Hippocampal formation (tissue), 2 donors: ENCODE measurements at places on chromosomes 6 and 20.

- DNase-seq, result no peak
Observed at GRCh38 chr6:78594668-78595066, 272.7 kb upstream of the IRAK1BP1 start.

- no peak for DNase-seq
Observed at GRCh38 chr6:15926256-15926655, 202.6 kb upstream of the MYLIP start.

DNA sequence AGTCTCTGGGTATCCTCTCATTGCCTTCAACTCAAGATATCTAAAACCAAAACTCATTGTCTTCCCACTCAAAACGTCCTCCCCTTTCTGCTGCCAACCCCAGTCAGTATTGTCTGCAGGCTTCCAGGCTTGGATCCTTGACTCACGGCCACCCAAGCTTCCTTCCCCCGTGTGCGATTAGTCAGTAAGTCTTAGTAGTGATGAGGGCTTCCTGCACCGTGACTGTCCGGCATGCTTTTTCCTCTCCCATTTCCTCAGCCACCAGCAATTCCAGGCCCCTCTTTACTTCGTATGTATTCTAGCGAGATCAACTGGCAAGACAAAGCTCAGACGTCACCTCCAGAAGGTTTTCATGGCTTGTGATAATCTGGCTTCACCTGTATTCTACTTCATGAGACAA lies 88.6 kb upstream of the DUSP22 start:
- DNase-seq, result no peak

DNA sequence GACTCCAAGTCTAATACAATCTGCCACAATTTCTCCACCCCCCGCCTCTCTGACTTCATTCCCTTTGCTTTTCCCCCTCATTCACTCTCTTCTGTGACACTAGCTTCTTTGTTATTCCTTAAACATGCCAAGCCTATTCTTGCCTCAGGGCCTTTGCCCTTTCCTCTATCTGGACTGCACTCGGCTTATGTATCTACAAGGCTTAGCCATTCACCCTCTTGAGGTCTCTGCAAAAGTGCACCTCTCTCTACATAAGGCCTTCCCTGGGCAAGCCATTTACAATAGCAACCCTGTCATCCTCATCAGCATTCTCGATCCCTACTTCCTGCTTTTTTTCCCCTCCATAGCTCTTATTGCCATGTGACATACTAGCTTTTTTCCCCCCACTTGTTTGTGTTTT lies 168.9 kb downstream of the PDSS2 start:
- DNase-seq, result no peak

DNA sequence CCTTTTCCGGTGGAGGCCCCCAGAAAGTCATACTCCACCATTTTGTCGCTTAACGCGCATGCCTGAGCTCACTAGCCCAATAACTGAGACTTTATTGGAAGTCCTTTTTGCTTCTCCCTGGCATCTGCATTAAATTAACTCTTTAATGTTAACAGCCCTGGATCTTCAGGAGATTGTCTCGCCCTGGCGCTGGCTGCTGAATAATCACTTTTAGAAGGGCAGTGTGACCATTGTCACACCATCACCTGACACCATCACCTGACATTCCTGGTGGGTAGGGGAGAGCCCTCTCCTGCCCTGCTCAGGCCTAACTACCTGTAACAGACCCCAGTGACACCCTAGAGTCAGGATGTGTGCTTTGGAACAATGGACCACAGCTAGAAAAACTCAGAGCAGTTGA lies 115.5 kb upstream of the SNX9 start:
- DNase-seq, result no peak

GRCh38 chr6:7261032-7261841 lies 51.8 kb downstream of the SSR1 start:
- peak; percentile 80 for DNase-seq

DNA sequence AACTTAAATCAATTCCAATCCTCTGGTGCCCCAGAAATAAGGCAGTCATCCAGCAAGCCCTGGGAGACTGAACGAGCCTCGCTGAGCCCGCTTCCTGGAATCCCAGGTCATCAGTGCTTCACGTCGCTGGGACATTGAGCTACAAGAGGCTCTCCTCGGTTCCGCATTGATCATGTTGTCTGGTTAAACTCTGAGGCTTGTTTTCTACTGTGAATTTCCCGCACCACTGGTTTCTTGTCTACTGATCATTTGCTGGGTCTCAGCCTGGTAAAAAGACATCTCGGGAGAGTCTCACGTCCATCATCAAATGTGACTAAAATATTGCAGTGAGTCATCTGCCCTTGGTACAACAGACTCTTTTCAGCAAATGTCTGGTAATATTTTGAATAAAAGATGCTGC lies 569.2 kb downstream of the QKI start:
- no peak for DNase-seq

DNA sequence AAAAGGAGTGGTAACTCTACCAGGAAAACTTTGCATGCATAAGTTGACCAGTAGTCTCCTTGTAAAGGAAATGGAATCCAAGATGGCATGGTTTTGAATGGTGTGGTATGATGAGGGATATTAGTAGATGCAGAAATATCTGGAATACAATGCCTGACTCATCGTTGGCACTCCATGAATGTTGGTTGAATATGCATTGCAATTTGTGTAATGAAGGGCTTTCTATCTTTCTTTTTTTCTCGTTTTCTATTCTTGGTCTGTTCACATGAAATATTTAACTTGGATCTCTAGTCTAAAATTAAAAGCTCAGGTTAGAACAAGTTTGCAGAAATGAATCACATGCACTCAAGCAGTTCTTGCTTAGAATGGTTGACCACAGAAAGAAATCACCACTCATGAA lies 277.3 kb upstream of the PRND start:
- no peak for DNase-seq

DNA sequence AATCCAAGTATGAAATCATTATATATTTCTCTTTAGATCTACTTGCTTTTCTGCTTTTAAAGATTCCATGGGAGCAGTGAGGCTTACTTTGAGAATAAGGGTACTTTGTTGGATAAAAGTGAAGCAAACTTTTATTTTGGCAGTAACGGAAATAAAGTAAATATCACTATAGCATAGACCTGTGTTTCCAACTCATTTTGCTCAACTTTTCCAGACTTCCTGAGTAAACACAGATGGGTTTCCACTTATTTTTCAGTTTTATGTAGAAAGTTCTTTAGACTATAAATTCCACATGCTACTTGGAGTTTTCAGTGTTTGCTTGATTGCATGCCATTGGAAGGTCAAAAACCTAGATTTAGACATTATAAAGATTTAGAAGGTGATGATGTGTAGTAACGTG lies 6.2 kb downstream of the STX16 start:
- no peak for DNase-seq

GRCh38 chr6:105301756-105302616 lies 100.9 kb downstream of the PREP start:
- no peak for DNase-seq

DNA sequence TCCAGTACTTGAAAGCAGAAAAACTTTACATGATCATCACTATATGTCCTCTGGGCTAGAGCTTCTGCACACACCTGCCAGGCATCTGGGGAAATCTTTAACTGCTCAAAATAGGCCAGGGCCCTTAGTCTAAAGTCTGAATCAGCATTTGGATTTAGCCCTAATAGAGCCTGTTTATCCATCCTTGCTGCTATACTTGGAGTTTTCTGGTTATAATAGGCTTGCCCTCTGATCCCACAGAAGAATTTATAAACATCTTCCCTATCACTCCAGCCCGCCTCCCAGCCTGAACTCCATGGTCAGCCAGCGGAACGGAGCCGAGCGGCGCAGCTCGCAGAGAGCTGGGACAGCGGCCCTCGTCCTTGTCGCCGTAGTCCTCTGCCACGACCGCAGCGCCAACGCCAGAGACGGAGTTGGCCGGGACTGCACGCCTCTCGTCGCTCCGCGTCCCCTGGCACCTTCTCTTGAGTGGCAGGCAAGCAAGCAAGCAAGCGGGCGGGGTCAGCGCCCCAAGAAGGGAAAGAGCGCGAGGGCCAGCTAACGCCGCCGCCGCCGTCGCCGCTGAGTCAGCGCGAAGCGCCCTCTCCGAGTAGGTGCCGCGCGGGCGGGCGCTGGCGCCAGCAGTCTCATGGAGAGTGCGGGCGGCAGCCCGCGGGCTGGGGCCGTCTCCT lies 25.4 kb upstream of the ASIP start:
- DNase-seq, result no peak

GRCh38 chr6:151493804-151494234 lies at the start of gene CCDC170:
TSS of gene CCDC170 (plus strand) at chr6:151494017. CDS start at chr6:151494129, 112 bp downstream.
- DNase-seq, result no peak

GRCh38 chr6:36062247-36062646 lies 34.6 kb downstream of the MAPK14 start:
- DNase-seq, result no peak

- DNase-seq, result no peak
Observed at GRCh38 chr20:18321976-18322950, 33.9 kb downstream of the ZNF133 start.

- DNase-seq, result no peak
Observed at GRCh38 chr6:157779705-157780604, 43.1 kb upstream of the SNX9 start.

DNA sequence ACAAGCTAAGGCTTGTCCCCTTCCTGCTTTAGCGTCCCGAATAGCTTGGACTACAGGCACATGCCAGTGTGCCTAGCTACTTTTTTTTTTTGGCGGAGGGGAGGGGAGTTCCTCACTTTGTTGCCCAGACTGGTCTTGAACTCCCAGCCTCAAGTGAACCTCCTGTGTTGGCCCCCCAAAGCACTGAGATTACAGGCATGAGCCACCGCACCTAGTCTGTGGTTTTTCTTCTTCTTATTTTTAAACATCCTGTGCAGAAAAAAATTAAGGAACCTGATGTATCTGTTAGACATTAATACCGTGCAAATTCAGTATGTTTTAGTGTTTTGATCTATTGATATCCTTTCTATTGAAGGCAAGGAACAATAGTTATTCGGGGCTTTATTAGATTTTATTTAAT lies 25.7 kb downstream of the HIVEP1 start:
- no peak for DNase-seq

- DNase-seq, result no peak
Observed at GRCh38 chr6:127842562-127842961, 58.3 kb downstream of the THEMIS start.

DNA sequence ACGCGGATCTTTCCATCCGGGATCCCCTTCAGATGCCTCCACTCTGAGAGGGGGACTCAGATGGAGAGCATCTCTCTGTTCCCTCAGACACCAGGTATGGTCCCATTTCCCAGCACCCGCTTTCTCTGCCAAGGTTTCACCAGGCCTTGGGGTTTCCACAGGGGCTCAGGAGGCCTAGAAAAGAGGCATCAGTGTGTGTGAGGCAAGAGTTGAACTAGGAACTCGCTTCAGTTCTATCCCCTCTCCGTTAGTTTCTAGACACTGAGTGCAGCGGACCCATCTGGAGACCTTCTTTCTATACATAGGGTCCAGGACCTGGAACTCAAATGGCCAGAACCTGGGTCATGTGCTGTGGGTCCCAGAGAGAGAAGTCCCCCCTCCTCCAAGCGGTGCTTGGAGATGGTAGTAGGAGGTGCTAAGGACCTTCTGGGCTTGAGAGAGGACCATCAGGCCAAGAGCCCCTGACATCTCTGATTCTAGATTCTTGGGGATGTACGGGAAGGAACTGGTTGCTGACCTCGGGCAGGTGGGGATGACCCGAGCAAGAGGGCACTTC lies 2.1 kb downstream of the SLC12A5 start:
- DNase-seq, result no peak

DNA sequence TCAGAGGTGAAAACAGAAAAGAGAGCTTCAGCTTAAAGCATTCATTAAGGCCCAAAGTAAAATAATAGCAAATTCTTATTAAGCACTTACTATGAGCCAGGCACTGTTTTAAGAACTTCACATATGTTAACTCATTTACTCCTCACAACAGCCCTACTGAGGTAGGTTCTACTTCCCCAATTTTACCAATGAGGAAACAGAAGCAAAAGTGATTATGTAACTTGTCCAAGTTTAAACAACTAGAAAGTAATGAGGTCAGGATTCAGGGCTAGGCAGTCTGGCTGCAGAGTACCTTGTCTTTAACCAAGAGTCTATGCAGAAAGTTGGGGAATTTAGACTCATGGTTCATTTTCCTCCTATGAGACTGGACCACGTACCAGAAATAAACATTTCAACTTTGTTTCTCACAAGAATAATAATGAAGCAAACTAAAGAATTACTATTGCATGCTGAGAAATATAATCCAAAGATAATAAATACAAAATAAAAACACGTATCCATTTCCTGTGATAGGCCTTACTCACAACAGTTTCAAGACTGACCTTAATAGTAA lies 3.8 kb downstream of the COL21A1 start:
- no peak for DNase-seq

- DNase-seq, result no peak
Observed at GRCh38 chr20:40161391-40161790, 527.6 kb downstream of the MAFB start.

DNA sequence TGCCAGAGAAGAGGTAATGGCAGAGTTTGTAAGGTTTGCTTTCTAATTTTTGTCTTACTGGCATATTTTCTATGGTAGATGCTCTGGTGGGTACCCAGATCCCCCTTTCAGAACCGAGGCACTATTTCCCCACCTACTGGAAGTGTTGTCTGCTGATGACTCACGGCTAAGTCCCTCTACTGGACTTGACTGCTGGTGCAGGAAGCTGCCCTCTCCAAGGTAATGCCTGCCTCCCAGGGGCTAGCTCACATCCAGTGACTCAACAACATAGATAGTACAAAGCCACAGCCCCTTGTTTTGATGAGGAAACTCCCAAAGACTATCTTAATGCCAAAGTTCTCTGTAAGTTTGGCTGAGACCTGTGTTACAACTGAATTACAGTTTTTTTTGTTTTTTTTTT lies 285.4 kb upstream of the FLRT3 start:
- no peak for DNase-seq

DNA sequence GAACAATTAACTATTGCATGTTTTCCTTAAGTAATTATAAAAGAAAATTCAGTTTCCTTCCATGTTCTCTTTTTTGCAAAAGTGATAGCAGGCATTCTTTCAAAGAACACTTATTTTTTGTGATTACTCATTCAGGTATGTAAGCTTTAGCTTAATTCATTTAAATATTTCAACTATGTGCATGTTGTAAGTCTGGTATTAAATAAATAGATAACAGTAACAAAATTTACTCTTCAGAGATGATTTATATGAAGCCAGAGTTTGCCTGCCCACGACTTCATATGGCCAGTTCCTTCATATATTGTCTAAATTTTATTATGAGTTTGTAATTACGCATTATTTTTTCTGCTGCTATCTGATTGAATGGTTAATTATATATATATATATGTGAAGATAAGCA lies 110.9 kb downstream of the ADGRG6 start:
- no peak for DNase-seq

GRCh38 chr6:122785891-122786290 lies 3.2 kb upstream of the SMPDL3A start:
- DNase-seq, result no peak
